Tongue (tissue), 3 donors: ENCODE measurements at places on chromosomes 3 and 15.
A peak's percentile ranks its signal among the peaks of the same experiment; 100 is the strongest.

DNA sequence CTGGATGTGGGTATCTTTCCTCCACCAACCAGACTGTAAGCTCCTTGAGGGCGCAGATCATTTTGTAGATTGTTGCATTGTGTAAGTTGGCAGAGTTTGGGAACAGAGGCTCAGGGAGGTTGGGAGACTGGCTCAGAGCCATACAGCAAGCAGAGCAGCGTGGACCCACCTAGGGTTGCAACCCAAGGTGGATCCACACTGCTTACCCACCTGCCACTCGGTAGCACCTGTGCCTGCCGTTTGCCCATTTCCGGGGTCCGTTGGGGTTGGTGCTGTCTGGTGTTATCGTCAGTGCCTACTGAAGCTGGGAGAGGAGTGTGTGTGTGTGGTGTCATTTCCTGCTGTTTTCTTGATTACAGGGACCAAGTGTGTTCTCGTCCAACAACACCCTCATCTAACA lies 19.0 kb downstream of the SMAD6 start:
- DNase-seq = no peak

- peak; percentile 75 for DNase-seq
Observed at GRCh38 chr3:44355362-44356033, 16.9 kb downstream of the TCAIM start.

DNA sequence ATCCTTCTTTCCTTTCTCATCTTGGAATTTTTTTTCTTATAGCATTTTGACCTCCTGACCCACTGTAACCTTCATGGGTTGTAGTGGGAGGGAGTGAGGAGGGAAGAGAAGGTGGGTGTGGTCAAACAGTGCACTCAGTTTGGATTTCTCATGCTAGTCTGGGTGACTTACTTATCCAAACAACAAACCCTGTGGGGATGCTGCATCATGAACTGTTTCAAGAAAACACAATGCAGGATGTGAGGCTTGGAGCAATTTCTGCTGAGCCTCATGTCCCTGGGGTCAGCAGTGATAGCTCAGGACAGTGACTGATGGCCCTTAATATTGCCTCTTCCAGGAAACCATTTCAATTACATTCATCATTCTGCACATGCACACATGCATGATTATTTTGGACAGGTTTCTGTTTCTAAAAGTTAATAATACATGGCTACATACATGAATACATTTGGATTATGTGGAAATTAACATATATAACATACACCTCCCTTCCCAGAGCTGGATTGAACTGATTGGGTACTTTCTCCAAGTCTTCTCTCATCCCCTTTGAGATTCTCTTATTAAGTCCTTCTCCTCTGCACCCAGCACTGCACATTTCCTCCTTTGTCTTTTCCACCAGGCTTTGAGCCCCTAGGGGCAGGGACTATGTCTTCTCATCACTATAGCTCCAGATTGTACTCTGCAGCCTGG lies 61.2 kb downstream of the ADAMTSL3 start:
- no peak for DNase-seq

DNA sequence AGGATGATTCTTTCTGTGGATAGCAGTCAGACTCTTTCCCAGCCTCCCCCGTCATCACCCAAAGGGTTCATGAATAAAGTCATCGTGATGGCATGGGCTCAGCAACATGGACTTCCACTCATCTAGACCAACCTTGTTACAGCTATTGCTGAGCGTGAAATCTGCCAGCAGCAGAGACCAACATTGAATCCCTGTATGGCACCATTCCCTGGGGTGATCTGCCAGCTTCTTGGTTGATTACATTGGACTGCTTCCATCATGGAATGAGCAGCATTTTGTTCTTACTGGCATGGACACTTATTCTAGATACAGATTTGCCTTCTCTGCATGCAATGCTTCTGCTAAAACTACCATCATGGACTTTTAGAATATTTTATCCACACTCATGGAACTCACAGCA lies 195.6 kb upstream of the AZI2 start:
- DNase-seq = no peak

DNA sequence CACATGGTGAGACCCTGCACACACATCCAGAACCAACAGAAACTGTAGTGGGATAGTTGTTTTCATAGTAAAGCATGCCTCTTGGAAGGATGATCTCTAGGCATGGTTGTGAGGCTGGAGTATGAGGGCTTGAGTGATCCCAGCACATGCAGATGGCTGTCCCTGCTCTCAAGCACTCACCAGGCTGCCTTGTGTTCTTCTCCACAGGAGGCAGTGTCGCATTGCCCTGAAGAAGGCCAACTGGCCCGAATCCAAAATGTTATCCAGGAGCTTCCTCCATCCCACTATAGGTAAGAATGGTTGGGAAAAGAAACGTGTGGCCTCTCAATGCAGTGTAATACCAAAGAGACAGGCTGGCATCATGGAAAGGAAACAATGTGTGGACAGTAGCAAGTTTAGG lies 82.7 kb downstream of the TMEM39A start:
- DNase-seq = peak; percentile 15

DNA sequence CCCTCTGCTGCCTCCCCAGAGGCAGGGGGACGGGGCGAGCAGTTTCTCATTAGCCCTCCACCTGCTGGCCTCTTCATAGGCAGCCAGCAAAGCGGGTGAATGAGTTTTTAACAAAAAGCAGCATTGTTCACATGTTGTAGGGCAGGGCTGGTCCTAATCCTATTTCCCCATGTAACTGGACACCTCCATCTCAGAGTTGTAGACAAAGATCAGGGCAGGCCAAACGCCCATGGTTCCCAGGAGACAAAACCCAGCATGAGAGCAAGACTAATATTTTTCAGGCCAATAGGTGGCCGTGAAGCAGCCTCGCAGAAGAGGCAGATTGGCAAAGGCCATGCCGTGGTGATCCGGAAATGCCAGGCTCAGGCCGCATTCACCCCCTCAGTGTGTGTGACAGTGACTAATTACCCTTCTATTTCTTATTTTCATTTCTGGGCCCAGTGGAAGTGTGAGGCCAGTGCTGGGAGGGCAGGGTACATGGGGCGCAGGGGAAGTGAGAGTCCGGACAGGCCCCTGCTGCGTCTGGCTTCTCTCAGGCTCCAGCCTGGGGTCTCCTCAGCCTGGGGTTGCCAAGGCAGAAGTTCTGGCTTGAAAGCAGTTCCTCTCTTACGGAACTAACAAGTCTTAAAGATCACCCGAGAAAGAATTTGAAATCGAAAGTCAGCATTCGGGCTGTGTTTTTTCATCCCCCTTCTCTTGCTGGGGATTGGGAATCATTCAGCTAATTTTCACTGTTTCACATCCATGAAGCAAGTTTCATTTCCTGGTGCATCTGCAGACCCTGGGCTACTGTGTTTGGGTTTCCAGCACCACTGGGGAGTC lies 64.8 kb downstream of the BOC start:
- peak; percentile 84 for DNase-seq

- DNase-seq = no peak
Observed at GRCh38 chr3:72473156-72473555, 375.1 kb downstream of the SHQ1 start.
